ENCODE measurements at places on chromosomes 3 and 15.
A peak's percentile ranks its signal among the peaks of the same experiment; 100 is the strongest.

GRCh38 chr3:25419251-25419650 is 8.8 kb upstream of the RARB start:
- DNase-seq: no peak

GRCh38 chr3:173249457-173249856 is 108.4 kb upstream of the SPATA16 start:
- no peak for DNase-seq

DNA sequence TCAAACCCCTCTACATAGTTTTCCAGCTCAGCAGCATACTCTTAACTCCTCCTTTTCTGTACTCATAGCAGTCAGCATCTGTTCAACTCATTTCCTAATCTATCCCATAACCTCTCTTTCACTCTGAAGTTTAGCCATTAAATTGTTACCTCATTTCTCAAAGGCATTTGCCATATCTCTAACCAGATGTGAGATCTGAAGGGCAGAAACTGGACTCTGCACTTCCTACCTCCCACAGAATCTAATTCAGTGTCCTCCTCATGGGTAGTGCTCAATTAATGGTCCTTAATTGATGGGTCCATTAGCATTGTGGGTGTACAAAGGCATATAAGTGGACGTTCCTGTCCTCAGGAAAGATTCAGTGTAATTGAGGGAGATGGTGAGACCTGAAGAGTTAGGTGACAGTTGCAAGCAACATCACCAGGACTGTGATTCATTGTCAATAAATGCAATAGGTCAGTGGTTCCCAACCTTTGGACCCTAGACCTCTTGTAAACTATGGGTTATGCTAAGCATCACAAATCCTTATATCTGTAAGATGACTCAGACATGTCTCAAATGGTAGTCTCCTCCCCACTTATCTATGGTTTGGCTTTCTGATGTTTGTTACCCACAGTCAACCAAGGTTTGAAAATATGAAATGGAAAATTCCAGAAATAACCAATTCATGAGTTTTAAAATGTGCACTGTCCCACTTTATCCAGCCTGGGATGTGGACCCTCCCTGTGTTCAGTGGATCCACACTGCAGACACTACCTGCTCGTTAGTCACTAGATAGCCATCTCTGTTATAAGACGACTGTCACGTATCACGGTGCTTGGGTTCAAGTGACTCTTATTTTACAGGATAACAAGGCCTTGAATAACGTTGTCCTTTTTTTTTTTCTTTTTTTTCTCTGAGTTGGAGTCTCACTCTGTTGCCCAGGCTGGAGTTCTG is 25.0 kb upstream of the UACA start:
- DNase-seq: no peak

GRCh38 chr3:93989241-93989640 is 9.3 kb downstream of the ARL13B start:
- DNase-seq: no peak

DNA sequence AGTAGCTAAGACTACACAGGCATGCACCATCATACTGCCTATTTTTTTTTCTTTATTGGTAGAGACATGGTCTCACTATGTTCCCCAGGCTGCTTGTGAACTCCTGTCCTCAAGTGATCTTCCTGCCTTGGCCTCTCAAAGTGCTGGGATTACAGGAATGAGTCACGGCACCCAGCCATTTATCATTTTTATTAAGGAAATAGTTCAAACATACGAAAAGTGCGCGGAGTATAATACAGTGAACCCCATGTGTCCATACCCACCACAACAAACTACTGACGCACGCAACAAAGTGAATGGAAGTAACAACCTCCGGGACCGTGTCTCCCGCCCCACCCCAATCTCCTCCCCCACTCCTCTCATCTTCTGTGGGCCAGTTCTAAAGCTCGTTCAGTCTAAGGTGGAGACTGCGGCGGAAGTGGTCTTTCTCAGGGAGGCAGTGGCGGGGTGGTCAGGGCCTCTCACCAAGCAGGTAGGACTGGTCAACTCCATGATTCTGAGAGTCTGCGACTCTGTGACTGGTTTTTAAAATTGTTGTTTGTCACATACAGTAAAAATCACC is 42.1 kb downstream of the DNAJB8 start:
- peak; percentile 39 for DNase-seq

GRCh38 chr3:26368312-26368711 is 254.3 kb upstream of the LRRC3B start:
- no peak for DNase-seq

- peak; percentile 99 for DNase-seq
These were observed 55.3 kb downstream of the FAM43A start for GRCh38 chr3:194740859-194741491.

GRCh38 chr3:14880447-14881106 is 61.8 kb downstream of the FGD5 start:
- no peak for DNase-seq

Data from kidney capillary endothelial cell (primary cell).